ENCODE measurements at places on chromosomes 7 and 10.
A peak's percentile ranks its signal among the peaks of the same experiment; 100 is the strongest.

GRCh38 chr7:51141451-51142003 lies 175.1 kb downstream of the COBL start:
- DNase-seq, result peak; percentile 40

DNA sequence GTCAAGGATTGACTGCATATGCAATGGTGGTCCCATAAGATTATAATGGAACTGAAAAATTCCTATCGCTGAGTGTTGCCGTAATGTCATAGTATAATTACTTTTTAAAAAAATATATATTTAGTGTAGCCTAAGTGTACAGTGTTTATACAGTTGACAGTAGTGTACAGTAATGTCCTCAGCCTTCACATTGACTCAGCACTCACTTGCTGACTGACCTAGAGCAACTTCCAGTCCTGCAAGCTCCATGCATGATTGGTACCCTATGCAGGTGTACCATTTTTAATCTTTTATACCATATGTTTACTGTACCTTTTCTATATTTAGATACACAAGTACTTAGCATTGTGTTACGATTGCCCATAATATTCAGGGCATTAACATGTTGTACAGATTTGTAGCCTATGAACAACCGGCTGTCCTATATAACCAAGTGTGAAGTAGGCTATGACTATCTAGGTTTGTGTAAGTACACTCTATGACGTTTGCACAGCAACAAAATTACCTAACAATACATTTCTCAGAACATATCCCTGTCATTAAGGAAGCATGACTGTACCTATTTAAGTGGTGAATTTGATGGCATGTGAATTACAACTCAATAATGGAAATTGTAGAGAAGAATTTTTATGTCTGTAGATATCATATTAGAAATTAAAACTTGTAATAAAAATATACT lies 40.9 kb downstream of the CCNY start:
- DNase-seq, result no peak

- DNase-seq, result no peak
Measured at GRCh38 chr7:47443049-47443448, 138.9 kb downstream of the TNS3 start.

- DNase-seq, result no peak
Measured at GRCh38 chr7:93559639-93560491, 14.7 kb downstream of the CALCR start.

- DNase-seq, result no peak
Measured at GRCh38 chr7:145481985-145482384, 634.6 kb upstream of the CNTNAP2 start.

- no peak for DNase-seq
Measured at GRCh38 chr7:1649751-1650326, 20.2 kb upstream of the ELFN1 start.

GRCh38 chr7:155338632-155339320 lies 41.1 kb downstream of the INSIG1 start:
- peak; percentile 39 for DNase-seq

- no peak for DNase-seq
Measured at GRCh38 chr7:1647961-1648672, 22.0 kb upstream of the ELFN1 start.

GRCh38 chr7:6315746-6316145 lies 43.3 kb upstream of the CYTH3 start:
- DNase-seq, result no peak

DNA sequence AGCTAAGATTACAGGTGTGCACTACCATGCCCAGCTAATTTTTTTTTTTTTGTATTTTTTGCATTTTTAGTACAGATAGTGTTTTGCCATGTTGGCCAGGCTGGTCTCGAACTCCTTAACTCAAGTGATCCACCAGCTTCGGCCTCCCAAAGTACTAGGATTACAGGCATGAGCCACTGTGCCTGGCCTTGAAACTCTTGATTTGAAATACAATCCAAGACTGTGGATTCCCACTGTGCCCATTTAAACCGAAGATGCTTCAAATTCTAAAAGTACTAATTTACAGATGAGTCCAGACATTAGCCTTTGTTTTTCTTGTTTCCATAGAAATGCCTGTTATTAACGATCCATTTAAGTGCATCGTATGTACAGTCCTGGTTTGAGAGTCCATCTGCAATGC lies 130.9 kb downstream of the CACNA2D1 start:
- no peak for DNase-seq

- DNase-seq, result no peak
Measured at GRCh38 chr10:405648-406047, 270.4 kb downstream of the ZMYND11 start.

DNA sequence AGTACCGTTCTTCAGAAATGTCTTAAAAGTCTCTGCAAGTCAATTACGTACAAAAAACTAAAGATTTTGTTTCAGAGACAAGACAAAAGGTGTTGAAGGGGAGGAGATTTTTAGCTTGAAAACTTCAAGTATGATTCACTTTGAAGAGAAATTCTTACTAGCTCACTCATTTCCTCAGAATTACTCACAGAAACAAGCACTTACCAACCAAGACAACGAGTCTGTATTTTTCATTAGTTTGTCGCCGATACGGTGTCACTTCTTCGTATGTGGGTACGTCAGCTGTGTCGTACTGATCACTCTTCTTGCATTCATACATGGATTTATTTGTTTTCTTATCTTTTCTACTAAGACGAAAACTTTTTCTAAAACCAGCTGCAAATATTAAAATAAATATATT lies 90.6 kb upstream of the ODAD2 start:
- peak; percentile 31 for DNase-seq

- no peak for DNase-seq
Measured at GRCh38 chr10:49649936-49650723, 29.3 kb upstream of the C10orf53 start.

DNA sequence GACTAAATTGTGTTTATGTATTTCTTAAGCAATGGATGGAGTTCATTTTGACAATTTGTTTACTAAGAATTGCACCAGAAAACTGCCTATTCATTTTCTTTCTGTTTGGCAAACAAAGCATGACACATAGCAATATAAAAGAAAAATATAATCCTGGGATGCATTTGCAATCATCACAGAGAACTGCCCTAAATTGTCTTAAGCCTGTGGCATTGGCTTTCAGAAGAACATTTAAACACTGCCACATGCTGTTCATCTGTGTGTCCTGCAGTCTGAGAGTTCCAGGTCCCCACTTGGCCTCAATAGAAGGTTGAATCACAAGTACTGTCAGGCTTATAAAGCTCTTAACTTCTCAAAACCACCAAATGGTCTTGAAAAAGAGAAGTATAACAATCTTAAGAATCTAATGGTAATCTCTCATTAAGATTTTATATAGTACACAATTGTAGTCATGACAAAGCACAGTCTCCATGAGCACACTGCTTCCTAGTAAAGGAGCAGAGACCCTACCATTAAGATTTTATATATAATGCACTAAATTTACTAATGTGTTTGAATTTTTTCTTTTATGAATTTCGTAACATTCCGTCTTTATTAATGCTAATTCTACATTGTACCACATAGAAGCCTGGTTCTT lies 29.9 kb downstream of the RNLS start:
- DNase-seq, result peak; percentile 55

DNA sequence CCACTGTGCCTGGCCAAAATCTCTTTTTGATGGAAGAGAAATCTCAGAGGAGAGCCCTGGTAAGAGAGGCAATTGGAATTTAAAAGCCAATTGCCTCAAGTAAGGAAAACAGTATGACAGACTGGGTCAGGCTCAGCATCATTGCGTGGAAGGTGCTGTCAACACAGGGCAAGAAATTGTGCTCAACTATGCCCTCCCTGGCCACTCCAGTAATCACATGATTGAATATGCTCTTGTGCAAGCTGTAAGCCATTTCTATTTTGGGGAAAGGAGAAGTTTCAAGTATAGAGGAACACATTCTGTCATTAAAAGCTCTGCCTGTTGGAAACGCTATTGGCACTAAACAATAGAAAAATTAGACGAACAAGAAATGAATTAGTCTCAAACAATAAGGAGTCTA lies 1127.7 kb downstream of the REEP3 start:
- no peak for DNase-seq

GRCh38 chr7:1318051-1318450 lies 85.4 kb downstream of the UNCX start:
- no peak for DNase-seq

DNA sequence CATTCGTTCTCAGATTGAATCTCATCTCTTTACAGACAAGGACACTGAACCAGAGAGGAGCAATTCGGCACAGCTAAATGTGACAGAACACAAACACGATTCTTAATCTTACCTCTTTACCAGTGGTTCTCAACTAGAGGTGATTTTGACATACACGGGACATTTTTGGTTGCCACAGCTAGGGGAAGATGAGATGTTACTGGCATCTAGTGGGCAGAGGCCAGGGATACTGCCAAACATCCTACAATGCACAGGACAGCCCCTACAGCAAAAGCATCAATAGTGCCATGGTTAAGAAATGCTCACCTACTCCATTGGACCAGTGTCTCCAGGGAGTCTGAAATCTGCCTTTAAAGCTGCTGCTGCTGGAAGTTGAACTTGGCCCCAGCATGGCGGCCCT lies 27.3 kb downstream of the PDE1C start:
- no peak for DNase-seq

GRCh38 chr10:89305766-89306433 lies 4.1 kb downstream of the IFIT2 start:
- DNase-seq, result no peak

GRCh38 chr10:5453749-5454489 lies 41.6 kb downstream of the NET1 start:
- DNase-seq, result no peak

- no peak for DNase-seq
Measured at GRCh38 chr10:127934383-127934782, 27.5 kb downstream of the PTPRE start.

- peak; percentile 33 for DNase-seq
Measured at GRCh38 chr7:46352004-46352954, 431.2 kb upstream of the IGFBP3 start.

GRCh38 chr7:157272351-157273207 lies 64.2 kb upstream of the DNAJB6 start:
- DNase-seq, result no peak

DNA sequence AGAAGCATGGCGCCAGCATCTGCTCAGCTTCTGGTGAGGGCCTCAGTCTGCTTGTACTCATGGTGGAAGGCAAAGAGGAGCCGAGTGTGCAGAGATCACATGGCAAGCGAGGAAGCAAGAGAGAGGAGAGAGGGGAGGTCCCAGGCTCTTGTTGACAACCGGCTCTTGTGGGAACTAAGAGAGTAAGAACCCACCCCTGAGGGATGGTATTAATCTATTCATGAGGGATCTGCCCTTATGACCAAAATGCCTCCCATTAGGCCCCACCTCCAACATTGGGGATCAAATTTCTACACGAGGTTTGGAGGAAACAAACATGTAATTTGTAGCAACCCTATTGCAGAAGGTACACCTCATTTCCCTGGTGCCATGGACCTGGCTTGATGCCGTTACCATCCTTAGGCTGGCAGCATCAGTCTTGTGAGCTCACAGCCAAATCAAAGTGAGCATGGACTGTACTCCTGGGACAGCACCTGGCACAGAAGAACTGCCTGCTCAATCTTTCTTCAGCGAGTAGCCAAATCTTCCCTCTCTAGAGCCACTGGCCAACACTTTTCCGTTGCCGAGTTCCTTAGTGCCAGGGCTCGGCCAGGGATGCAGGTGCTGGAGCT lies 6.5 kb downstream of the BTBD16 start:
- no peak for DNase-seq

GRCh38 chr7:44119829-44120380 lies 3.4 kb downstream of the POLD2 start:
- DNase-seq, result no peak

- no peak for DNase-seq
Measured at GRCh38 chr10:35390843-35391152, 54.5 kb downstream of the CCNY start.

GRCh38 chr7:127943541-127944521 lies 87.4 kb downstream of the LRRC4 start:
- DNase-seq, result no peak

- no peak for DNase-seq
Measured at GRCh38 chr10:85043207-85043606, 714.8 kb downstream of the CCSER2 start.

DNA sequence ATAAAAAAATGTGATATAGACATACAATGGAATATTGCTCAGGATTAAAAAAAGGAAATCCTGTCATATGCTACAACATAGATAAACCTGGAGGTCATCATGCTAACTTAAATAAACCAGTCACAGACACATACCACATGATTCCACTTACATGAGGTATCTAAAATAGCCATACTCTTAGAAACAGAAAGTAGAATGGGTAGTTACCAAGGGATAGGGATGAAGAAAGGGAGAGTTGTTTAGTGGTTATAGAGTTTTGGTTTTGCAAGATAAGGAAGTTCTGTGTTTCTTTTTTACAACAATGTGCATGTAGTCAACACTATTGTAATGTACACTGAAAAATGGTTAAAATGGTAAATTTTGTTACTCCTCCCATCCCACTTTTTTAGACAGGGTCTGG lies 30.5 kb downstream of the BICC1 start:
- no peak for DNase-seq

GRCh38 chr7:1192171-1192676 lies 32.2 kb upstream of the ZFAND2A start:
- peak; percentile 46 for DNase-seq

- no peak for DNase-seq
Measured at GRCh38 chr10:112826018-112826697, 123.9 kb upstream of the TCF7L2 start.

- DNase-seq, result no peak
Measured at GRCh38 chr10:130742941-130743675, 568.4 kb downstream of the TCERG1L start.

DNA sequence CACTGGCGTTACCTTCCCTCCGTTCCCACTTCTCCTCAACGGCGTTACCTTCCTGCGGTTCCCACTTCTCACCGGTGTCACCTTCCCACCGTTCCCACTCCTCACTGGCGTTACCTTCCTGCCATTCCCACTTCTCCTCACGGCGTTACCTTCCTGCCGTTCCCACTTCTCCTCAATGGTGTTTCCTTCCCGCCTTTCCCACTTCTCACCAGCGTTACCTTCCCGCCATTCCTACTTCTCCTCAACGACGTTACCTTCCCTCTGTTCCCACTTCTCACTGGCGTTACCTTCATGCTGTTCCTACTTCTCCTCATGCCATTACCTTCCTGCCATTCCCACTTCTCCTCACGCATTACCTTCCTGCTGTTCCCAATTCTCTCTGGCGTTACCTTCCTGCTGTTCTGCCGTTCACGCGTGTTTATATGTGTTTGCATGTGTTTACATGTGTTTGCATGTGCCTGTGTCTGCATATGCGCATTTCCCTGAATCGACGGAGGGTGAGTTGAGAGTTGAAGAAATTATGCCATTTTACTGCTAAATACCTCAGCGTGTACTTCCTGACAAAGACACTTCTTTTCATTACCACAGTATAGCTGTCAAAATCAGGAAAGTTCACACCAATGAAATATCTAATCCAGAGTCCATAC lies 23.2 kb upstream of the CFAP46 start:
- DNase-seq, result no peak

DNA sequence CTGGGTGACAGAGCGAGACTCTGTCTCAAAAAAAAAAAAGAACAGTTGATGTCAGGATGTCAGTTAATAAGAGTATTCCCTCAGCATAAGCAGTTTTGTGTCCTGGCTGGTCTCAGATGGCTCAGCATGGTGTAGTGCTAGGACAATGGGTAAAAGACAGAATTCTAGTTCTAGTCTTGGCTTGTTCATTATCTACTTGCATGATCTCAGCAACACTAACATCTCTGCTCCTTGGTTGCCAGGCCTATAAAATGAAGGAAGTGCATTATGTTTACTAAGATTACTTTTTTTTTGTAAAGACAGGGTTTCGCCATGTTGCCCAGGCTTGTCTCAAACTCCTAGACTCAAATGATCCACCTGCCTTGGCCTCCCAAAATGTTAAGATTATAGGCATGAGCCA lies 84.3 kb upstream of the SP8 start:
- DNase-seq, result no peak
